ENCODE measurements at places on chromosomes 2 and 18.

GRCh38 chr2:160490733-160491685, 2.6 kb downstream of the RBMS1 start:
- DNase-seq: no peak

GRCh38 chr18:45510656-45511055, 104.6 kb upstream of the SLC14A2 start:
- no peak for DNase-seq

GRCh38 chr18:60925892-60926291, 407.3 kb upstream of the CDH20 start:
- DNase-seq: no peak

DNA sequence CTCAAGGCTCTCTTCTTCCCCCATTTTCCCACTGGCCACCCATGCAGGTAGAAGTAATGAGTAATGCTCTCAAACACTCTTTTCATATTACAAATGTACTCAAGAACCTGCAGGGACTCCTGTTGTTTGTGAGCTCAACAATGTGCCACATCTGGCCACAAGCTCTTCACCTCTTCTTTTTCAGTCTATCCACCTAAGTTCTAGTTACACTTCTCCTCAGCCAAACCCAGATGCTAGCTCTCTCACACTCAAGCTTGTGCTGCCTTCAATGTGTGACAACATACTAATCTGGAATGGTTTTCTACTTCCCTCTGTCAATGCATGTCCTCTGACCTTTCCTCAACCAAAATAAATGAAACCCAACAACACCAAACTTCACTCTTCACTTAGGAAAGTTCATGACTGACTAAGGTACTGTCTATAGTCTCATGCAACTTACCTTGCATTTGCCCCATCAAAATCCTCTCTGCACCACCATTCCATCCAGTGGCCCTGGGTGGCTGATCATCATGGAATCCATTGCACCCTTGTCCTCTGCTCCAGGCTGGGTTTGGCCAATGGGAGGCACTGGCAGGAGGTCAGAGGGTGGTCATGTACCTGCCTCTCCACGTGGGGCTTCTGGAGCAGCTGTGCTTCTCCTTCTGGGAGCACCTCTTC, 5.3 kb upstream of the IL18R1 start:
- no peak for DNase-seq

- DNase-seq: no peak
Measured at GRCh38 chr2:10271946-10272345, 30.8 kb upstream of the HPCAL1 start.

GRCh38 chr2:134320930-134321329, 67.1 kb downstream of the MGAT5 start:
- no peak for DNase-seq

DNA sequence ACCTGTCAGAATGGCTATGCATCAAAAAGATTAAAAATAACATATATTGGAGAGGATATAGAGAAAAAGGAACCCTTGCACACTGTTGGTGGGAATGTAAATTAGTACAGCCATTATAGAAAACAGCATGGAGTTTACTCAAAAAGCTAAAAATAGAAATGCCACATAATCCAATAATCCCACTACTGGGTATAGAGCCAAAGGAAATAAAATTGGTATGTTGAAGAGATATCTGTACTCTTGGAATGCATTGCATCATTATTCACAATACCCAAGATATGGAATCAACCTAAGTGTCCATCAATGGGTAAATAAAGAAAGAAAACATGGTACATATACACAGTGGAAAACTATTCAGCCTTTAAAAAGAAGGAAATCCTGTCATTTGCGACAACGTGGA, 77.2 kb downstream of the C1D start:
- DNase-seq: no peak

- peak; percentile 3 for DNase-seq
Measured at GRCh38 chr2:104702031-104702850, 151.7 kb upstream of the POU3F3 start.

DNA sequence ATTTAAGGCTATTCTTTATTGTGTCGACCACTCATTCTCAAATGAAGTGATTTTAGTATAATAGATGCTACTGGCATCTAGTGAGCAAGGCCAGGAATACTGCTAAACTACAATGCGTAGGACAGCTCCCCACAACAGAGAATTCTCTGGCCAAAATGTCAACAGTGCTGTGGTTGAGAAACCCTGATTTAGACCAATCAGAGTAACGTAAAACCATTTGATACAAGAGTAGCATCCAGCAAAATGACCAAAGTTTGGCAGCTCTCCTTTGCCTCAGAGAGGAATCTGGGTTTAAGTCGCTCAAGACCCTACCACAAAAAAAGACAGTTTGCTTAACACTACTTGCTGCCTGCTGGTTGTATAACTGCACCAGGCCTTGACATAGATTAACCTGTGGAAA, 37.0 kb upstream of the TTN start:
- DNase-seq: no peak

DNA sequence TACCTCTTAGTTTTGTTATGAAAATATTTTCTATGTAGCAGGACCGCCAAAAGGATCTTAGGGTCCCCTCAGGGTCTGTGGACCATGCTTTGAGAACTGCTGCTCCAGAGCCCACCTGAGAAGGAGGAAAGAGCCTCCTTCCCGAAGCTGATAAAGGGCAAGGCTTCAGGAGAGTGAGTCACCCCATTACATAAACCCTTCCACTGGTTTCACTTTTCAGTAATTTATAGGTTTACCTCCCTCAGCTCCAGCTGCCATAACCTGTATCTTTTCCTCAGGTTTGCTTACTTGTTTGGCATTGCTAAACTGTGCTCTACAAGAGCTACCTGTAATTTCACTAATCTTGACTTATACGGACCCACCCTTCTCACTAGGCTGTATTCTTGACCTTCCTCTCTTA, 6.6 kb downstream of the TTLL4 start:
- no peak for DNase-seq

GRCh38 chr2:231940795-231941194, 14.6 kb upstream of the NPPC start:
- DNase-seq: no peak

DNA sequence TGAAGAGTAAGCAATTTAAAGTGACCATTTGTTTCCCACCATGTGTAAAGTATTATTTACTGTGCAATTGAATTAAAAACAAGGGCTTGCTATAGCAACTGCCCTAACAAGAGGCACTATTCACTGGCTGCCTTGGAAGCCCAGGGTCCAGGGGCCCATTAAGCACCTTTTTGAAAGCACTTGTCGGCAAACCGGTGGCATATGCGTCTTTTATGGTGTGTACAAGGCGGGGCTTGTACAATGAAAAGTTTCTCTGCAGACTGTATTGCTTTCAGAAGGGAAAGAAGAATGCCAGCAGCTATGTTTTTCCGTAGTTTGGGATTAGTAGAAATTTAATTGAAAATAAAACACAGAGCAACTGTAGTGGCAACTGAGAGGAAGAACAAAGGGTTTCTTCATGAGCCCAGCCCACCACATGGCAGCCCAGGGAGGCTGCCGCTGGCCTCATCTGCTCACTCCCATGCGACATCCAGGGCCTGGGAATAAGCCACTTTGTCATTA, 279.5 kb upstream of the PARD3B start:
- DNase-seq: no peak

GRCh38 chr2:28696261-28696660, 55.4 kb upstream of the PPP1CB start:
- DNase-seq: no peak

DNA sequence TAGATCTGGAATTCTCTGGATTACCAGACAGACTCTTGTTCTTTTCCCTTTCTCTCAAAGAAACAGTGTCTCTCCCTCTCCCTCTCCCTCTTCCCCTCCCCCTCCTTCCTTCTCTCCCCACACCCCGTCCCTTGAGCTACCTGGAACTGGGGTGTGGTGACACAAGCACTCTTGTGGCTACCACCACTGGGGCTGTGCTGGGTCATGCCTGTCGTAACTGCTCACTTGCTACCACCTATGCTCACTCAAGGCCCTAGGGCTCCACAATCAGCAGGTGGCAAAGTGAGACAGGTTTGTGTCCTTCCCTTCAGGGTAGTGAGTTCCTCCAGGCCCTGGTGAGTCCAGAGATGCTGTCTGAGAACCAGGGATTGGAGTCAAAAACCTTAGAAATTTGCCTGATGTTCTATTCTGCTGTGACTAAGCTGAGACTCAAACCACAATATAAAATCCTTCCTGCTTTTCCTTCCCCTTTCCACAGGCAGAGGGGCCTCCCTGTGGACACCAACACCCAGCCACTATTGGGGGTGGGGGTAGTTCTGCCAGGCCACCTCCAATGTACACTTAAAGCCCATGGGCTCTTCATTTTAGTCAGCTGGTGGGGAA, 70.8 kb downstream of the OXER1 start:
- no peak for DNase-seq

DNA sequence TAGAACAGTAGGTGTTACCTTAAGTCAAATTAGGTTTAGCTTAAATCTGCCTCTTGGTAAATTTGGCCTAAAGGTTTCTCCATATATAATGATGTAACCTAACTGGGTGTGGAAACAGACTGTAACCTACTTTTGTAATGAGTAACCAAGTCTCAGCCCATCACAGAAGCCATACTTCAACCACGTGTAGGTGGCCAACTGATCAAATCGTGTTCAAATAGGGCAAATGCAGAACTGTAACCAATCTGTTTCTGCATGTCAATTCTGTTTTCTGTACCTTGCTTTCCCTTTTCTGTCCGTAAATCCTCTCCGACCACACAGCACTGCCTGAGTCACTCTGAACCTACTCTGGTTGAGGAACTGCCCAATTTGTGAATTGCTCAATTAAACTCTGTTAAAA, 34.0 kb upstream of the PLA2R1 start:
- DNase-seq: no peak

All from hypothalamus (tissue), 51 donors.